ENCODE measurements at places on chromosomes 1 and 21.

DNA sequence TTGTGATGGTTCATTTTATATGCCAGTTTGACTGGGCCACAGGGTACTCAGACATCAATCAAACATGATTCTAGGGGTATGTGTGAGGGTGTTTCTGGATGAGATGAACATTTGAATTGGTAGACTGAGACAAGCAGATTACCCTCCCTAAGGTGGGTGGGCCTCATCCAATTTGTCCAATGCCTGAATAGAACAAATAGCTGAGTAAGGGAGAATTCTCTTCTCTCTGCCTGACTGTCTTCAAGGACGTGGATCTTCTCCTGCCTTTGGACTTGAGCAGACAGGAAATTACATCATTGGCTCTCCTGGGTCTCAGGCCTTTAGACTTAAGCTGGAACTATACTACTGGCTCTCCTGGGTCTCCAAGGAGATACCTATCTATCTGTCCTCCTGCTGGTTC is 64.4 kb downstream of the SUSD4 start:
- no peak for DNase-seq

- peak; percentile 71 for DNase-seq
Measured at GRCh38 chr1:101357444-101357986, 120.7 kb downstream of the S1PR1 start.

- no peak for DNase-seq
Measured at GRCh38 chr1:184825571-184825970, 70.9 kb upstream of the EDEM3 start.

DNA sequence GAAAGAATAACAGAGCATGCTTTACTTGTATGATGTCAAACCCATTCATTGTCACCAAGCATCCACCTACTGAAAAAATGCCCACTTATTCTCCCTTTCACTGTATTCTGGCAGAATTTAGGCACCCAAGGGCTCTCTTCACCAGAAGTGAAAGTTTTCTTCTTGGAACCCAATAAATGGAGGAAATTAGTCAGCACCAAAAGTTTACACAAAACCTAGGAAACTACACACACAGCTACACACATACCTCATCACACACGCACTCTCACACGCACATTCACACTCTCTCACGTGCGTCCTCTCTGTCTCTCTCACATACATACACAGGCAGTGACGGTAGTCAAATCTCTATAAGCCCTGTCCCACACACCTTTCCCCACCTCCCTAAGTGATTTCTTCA is 37.6 kb downstream of the MCOLN2 start:
- no peak for DNase-seq

DNA sequence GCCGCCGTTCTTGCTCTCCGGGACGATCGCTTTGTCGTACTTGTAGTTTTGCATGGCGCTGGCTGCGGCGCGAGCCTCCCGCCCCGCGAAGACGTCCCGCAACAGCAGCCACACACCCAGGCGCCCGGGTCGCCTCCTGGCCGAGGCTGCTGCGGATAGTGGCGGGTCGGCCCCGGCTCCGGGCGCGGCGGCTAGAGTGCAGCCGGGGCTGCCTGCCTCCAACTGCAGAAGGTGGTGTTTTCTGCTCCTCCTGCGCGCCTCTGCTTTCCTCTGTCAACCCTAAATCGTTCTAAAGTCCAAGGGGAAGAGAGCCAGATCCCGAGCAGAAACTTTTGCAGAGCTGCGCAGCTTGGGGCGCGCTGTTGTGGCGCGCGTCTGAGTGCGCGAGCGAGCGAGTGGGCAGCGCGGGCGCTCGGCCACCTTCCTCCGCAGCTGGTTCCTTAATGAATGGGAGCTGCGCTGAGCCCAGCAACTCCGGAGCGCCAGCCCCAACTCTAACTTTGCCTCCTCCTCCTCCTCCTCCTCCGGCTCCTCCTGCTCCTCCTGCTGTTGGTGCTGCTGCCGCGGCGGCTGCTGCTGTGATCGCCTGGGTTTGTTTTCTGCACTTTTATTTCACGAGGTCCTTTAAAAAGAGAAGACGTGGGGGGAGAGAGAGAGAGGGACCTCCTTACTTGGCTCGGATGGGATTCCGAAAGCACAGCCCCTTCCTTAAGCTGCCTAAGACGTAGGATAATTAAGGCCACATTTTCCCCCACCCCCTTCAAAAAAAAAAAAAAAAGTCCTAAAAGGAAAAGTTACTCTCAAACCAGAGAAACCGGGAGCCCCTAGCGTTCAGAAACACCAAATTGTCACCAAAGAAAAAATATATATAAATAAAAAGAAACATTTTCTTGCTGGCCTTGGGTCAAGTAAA is at the start of gene PLPP3:
Gene PLPP3 (minus strand): TSS at position 601 of the 913 bp plus-strand sequence. CDS start 547 bp downstream, at position 54.
- DNase-seq = no peak

DNA sequence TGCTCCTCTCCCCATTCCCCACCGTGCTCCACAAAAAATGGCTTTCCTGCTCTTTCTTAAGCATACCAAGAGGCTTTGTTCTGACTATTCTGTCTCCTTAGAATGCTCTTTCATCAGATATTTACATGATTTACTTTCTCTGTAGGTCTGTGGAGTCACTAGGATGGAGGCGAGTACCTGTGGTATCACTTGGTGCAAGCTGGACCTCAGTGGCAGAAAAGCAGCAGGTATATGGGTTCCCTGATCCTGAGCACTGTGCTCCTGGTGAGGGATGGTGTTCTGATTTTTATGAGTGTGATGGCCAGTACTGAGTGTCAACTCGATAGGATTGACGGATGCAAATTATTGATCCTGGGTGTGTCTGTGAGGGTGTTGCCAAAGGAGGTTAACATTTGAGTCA is 10.0 kb downstream of the C1orf87 start:
- no peak for DNase-seq

- no peak for DNase-seq
Measured at GRCh38 chr1:183002797-183003196, 20.4 kb upstream of the LAMC1 start.

GRCh38 chr1:231279683-231280082 is 38.7 kb downstream of the GNPAT start:
- DNase-seq = no peak

GRCh38 chr1:55588309-55588708 is 373.1 kb upstream of the USP24 start:
- no peak for DNase-seq

- DNase-seq = no peak
Measured at GRCh38 chr1:226029093-226029496, 30.0 kb upstream of the SDE2 start.

DNA sequence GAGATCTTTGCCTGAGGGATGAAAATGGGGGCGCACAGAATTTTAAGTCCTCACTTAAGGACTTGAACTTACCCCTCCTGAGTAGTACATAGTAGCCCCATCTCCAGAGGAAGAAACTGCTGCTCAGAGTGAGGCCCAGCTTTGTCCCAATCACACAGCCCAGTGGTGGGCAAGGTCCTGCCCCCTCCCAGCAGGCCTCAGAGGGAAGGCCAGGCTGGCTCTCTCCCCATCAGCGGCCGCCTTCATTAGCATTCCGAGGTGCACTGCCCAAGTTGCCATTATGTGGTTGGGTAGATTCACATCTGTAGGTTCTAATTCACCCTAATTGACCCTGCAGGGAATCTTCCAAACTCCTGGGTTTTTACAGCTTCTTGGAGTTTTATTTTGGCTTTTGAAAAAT is 59.1 kb downstream of the FOXO6 start:
- no peak for DNase-seq

GRCh38 chr1:92736395-92736794 is 48.5 kb downstream of the EVI5 start:
- no peak for DNase-seq

- no peak for DNase-seq
Measured at GRCh38 chr1:166087734-166088571, 78.8 kb downstream of the FAM78B start.

DNA sequence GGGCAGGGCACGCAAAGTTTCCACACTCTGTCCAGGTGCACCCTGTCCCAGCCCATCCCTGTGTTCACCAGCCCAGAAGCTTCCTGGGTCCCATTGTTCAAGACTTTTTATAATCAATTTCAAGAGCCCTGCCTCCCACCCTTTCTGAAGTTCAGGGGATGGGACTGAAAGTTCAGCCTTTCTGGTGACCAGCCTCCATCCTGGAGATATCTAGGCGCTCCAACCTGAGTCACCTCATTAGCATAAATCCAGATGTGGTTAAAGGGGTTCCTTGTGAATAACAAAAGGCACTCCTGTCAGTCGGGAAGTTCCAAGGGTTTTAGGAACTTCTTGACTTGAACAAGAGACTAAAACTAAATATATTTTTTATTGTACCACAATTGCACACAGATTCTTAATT is 48.4 kb upstream of the RAP1A start:
- DNase-seq = no peak

GRCh38 chr1:100354971-100355394 is 2.7 kb downstream of the CDC14A start:
- DNase-seq = no peak

GRCh38 chr1:51541313-51542050 is 22.4 kb upstream of the EPS15 start:
- no peak for DNase-seq

DNA sequence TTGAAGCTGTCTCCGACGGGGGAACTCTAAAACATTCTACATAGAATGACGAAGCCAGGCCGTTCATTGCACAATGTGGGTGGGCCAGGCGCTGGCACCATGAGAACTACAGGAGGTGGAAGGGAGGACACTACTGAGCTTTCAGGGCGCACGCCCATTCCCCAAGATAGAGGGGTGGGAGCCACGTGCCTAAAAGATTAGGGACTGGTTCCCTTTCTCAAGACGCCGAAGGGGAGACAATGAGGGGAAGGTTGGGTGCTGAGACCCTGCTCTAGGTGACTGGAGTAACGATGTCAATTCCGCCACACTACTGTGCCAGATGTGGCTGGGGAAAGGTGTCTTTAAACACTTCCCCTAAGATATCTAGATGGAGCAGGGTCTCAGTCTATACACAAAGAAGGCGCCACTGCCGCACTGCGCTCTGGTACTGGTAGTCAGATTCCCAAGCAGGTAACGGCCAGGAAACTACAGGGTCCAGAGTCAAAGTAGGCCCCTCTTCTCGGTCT is 782 bp downstream of the CSDE1 start:
- DNase-seq = no peak

DNA sequence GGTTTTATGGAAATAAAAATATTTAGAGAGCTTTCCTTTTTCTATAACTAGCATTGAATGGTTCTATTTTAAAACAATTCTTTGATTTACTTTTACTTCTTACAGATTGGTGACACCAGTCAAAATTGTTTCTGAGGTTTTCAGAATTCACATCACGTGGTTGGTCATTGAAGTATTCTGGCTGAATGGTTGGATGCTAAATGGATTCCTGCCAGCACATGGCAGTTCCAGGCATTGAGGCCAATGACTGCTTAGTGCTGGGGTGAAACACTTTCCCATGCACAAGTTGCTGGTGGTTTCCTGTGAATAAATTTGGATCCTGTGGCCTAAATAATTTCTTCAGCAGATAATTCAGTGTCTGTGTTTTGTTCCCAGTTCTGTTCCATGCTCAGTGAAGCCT is 20.6 kb downstream of the NCAM2 start:
- DNase-seq = no peak

- no peak for DNase-seq
Measured at GRCh38 chr1:173529106-173529505, 52.0 kb downstream of the PRDX6 start.

- DNase-seq = no peak
Measured at GRCh38 chr1:207808911-207809555, 57.2 kb downstream of the CD46 start.

DNA sequence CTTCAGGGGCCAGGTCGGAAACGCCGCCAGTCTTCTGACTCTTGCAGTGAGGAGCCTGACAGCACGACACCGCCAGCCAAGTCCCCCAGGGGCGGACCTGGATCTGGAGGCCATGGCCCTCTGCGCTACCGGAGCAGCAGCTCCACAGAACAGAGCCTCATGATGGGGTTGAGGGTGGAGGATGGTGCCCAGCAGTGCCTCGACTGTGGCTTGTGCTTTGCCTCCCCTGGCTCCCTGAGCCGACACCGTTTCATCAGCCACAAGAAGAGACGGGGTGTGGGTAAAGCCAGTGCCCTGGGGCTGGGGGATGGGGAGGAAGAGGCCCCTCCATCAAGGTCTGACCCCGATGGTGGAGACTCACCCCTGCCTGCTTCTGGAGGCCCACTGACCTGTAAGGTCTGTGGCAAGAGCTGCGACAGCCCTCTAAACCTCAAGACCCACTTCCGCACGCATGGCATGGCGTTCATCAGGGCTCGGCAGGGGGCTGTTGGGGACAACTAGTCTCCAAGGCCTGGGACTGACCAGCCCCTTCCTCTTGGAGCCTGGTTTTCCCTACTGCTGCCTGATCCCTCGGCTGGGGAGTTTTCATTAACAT is 8.7 kb downstream of the ZNF687 start:
- DNase-seq = no peak

DNA sequence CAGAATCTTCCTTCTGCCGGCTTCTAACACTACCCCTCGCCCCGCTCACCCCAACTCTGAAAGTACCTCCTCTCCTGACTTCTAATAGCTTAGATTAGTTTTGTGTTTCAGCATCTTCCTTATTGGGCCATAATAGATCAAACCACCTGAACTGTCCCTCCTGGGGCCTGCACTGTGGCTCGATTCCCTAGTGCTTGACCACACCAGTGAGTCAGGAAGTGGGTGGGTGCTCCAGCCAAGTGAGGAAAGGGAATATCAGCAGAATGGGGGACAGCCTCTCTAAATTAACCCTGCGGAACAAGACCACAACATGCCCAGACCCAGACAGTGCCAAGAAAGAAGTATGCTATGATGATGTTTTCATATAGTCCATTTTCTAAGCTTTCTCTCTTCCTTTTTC is 8.5 kb downstream of the SERTAD4 start:
- no peak for DNase-seq

DNA sequence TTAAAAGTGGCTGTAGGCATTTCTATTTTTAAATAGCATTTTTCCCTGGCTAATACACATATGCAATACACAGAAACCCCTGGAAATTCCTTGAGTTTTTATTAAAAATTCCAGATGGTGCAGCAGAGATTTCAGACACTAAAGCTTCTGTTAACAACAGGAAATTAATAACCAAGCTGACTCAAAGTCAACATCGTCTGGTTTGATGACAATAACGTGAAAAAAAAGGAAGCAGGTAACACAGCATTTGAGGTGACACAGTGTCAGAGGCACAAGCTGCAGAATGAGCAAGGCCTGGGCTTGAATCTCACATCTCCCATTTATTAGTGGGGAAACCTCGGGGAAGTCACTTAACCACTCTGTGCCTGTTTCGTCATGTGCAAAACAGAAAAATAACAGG is 64.6 kb upstream of the GJB5 start:
- DNase-seq = no peak

GRCh38 chr1:41598325-41598724 is 113.8 kb upstream of the EDN2 start:
- no peak for DNase-seq

DNA sequence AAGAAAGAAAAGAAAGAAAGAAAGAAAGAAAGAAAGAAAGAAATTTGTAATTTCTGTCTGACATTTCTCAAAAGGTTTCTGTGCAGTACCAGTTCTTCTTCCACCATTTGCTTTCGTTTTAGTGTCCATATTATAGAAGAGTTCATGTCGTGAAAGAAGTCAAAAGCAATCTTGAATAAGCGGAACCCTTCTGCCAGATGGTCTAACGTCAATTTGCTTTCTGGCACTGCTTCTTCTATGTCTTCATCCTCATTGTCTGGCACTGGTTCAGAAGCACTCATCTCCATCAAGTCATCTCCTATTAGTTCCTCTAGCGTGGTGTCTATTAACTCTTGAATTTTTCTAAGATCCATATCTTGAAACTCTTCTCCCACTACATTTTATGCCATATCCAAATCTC is 170.0 kb upstream of the KCTD3 start:
- DNase-seq = no peak
